Stimulated activated CD4-positive, alpha-beta T cell treated with anti-CD3 and anti-CD28 coated beads, Interleukin-2, amount 100 ng/mL, for 48 hours (primary cell): ENCODE measurements at places on chromosomes 4 and X.

- DNase-seq = no peak
These were observed 85.2 kb upstream of the LNX1 start for GRCh38 chr4:53676402-53676871.

DNA sequence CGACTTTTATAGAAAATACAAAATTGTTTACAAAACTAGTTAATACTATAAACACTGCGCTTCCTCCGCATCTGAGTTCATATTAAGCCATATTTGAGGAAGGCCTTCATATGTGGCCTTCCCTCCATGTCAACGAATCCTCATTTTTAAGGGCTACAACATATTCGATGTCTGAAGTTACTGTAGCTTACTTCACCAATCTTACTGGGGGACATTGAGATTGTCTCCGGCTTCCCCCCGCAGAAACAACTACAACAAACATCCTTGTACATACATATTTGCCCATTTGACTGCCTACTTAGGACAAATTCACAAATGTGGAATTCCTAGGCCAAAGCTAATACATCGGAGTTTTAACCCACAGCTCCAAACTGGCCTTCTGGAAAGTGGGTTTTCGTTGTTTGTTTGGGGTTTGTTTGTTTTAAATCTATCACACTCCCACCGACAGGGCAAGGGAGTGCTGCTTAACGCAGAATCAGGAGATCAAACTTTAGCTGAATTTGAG lies 581 bp upstream of the FAM114A1 start:
- DNase-seq = no peak

DNA sequence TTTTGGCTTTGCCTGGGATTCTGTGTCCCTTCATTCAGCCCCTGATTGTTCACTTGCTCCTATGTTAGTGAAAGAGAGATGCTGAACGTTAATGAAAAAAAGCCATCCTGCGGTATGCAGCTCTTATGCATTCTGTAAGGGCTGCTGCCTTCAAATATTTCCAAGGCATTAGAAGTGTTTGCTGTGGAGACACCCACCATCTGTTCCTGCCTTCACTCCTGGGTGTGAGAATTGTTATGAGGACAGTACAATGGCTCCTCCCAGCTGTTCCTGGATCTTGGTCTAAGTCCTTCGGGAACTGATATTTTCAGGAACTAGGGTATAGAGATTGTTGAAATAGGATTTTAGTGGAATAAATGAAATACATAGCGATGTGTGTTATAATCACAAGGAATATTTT lies 427.1 kb upstream of the FAM47C start:
- no peak for DNase-seq

DNA sequence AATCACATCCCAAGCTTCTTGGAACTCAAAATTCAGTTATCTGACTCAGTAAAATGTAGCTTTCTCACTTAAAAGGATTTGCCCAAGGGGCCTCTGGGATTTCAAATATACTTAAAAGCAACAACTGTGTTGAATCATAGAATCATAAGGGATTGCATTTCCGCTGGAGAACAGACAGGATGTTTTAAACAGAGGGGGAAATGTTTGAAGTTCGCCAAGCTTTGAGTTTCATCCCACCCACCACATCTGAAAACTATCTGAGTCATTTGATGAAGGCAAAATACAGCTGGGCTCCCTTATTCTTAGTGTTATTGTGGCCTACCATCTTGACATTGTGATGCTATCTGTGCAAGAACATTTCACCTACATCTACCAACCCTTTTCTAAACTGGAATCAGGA lies 73.5 kb downstream of the PPP1R2C start:
- DNase-seq = no peak

GRCh38 chr4:177413076-177413475 lies 29.2 kb downstream of the AGA start:
- no peak for DNase-seq

- DNase-seq = no peak
These were observed 50.0 kb upstream of the NDST3 start for GRCh38 chr4:117984366-117984680.
